ENCODE measurements at places on chromosomes 13 and 19.

DNA sequence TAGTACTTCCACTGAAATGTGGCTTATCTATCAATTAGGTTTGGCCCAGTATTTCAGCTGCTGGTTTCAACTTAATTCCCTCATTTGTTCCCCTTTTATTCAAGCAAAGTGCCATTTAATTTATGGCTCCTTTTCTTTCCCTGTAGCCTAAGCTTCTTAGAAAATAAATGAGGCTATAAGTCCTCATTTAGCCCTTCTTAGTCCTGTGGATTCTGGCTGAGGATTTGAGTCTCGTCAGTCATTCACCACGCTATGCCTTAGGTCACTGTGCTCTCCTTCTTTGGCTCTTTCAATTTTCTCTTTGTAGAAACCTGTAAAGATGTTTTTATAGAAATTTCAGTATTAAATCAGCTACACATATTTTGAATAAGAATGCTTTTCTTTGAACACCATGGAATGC lies 579.1 kb downstream of the GPC6 start:
- no peak for DNase-seq
- H3K4me3 ChIP-seq = no peak overlapping the region
- no peaks in the 10 kb centered on the region for H3K36me3 ChIP-seq
- peaks cover 5% of the 10 kb centered on the region for H3K4me1 ChIP-seq
- no peaks in the 10 kb centered on the region for H3K27me3 ChIP-seq
- no peak overlapping the region for H3K27ac ChIP-seq

DNA sequence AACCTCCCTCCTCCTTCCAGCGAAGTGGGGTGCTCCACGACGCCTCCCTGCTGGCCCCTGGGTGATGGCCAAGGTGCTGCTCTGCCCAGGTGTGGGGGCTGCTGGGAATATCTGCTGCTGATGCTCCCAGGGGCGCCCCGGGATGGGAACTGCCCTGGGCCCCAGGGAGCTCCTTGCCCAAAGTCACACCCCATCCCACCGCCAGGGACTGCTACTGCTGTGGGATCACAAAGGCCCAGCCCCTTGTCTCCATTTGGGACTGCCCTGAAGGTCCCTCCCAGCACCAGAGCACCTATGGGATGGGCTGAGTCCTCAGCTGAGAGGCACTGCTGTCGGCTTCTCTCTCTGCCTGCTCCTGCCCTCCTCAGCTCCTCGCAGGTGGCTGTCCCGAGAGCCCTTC lies 19.0 kb downstream of the CHST8 start:
- H3K27ac ChIP-seq = no peak overlapping the region
- no peak for DNase-seq
- H3K36me3 ChIP-seq = no peaks in the 10 kb centered on the region
- H3K27me3 ChIP-seq = no peaks in the 10 kb centered on the region

GRCh38 chr19:2168619-2169424 lies 5.1 kb downstream of the DOT1L start:
- peaks cover 11% of the 10 kb centered on the region for H3K4me1 ChIP-seq
- H3K27me3 ChIP-seq = no peaks in the 10 kb centered on the region
- no peak overlapping the region for H3K4me3 ChIP-seq
- no peak overlapping the region for H3K27ac ChIP-seq
- H3K36me3 ChIP-seq = no peaks in the 10 kb centered on the region

GRCh38 chr13:79709471-79709870 lies 228.5 kb downstream of the NDFIP2 start:
- H3K4me1 ChIP-seq = no peaks in the 10 kb centered on the region
- no peaks in the 10 kb centered on the region for H3K27me3 ChIP-seq
- H3K36me3 ChIP-seq = no peaks in the 10 kb centered on the region
- no peak overlapping the region for H3K27ac ChIP-seq
- DNase-seq = no peak

DNA sequence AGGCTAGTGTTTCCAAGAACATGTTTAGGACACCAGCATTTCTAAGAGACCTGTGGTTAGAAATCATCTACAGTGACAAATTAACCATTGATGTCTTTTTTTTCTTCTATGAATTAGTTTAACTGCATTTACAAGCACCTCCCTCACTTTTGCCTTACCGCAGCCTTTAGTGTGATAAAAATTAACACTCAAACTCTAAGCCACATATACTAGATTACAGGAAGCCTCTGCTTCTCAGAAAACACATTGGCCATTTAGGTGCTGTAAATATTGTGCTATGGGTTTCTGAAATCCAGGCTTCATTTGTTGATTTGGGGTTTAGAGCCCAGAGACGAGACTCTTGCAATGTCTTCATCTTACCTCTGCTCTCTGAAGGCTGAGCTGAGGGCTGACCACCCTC lies 34.6 kb upstream of the OLFM4 start:
- no peak overlapping the region for H3K27ac ChIP-seq
- no peak for DNase-seq
- no peaks in the 10 kb centered on the region for H3K27me3 ChIP-seq
- peaks cover 3% of the 10 kb centered on the region for H3K4me1 ChIP-seq
- no peak overlapping the region for H3K4me3 ChIP-seq

DNA sequence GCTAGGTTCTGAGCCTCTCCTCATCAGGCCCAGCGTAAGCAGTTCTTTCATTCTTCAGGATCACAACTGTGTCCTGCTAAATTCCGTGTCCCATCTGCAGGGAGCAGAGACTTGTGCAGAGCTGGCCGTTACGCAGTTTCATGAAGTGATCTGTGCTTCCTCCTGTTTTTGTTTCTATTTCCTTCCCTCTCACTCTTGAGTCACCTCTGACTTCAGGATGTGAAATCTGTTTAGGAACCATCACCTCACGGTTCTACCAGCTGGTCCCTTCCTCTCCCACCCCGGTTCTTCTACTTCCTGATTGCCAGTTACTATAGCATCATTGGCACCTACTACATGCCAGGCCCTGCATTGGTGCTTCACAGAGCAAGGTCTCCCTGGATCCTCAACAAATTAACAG lies 8.5 kb downstream of the MAU2 start:
- H3K27me3 ChIP-seq = no peaks in the 10 kb centered on the region
- H3K4me3 ChIP-seq = no peak overlapping the region

GRCh38 chr13:93685900-93686299 lies 459.3 kb downstream of the GPC6 start:
- no peak for DNase-seq
- no peaks in the 10 kb centered on the region for H3K36me3 ChIP-seq
- H3K27me3 ChIP-seq = no peaks in the 10 kb centered on the region
- H3K27ac ChIP-seq = no peak overlapping the region
- no peaks in the 10 kb centered on the region for H3K4me1 ChIP-seq
- no peak overlapping the region for H3K4me3 ChIP-seq

- no peak overlapping the region for H3K4me3 ChIP-seq
- no peak overlapping the region for H3K27ac ChIP-seq
- no peaks in the 10 kb centered on the region for H3K4me1 ChIP-seq
Measured at GRCh38 chr13:112267660-112268059, 108.5 kb upstream of the SPACA7 start.

- no peaks in the 10 kb centered on the region for H3K4me1 ChIP-seq
- H3K27ac ChIP-seq = no peak overlapping the region
- H3K27me3 ChIP-seq = no peaks in the 10 kb centered on the region
- no peak for DNase-seq
- H3K36me3 ChIP-seq = no peaks in the 10 kb centered on the region
Measured at GRCh38 chr19:748274-748598, 2.7 kb upstream of the MISP start.

- no peak overlapping the region for H3K27ac ChIP-seq
- H3K4me3 ChIP-seq = no peak overlapping the region
- H3K27me3 ChIP-seq = no peaks in the 10 kb centered on the region
- no peak for DNase-seq
Measured at GRCh38 chr13:93867481-93867880, 612.0 kb downstream of the DCT start.

GRCh38 chr19:52722062-52723003 lies 12.5 kb downstream of the ZNF611 start:
- no peaks in the 10 kb centered on the region for H3K27me3 ChIP-seq
- peaks cover 5% of the 10 kb centered on the region for H3K36me3 ChIP-seq
- H3K4me1 ChIP-seq = no peaks in the 10 kb centered on the region
- H3K4me3 ChIP-seq = no peak overlapping the region

DNA sequence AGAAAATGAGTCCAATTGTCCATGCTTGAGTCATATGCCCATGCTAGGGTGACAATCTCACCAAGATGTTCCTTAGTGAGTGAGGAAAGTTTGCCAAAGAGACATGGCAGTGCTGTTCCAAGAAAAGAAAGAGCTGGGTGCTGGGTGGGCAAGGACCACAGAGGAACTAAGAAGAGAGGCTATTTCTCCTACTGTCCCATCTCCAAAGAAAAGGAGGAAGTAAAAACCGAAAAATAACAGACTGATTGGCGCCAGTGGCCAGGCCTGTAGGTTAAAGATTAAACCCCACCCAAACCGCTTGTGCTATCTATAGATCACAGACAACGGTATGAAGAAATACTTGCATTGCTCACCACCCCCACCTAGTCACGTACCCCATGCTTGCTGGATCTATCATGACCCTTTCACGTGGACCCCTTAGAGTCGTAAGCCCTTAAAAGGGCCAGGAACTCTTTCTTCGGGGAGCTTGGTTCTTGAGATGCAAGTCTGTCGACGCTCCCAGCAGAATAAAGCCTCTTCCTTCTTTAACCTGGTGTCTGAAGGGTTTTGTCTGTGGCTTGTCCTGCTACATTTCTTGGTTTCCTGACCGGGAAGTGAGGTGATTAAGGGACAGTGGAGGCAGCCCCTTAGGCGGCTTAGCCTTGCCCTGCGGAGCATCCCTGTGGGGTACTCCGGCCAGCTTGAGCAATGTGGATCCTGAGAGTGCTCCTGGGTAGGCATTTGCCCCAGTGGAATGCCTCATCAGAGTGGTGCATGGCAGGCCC lies 606.5 kb downstream of the UQCRFS1 start:
- H3K4me1 ChIP-seq = no peaks in the 10 kb centered on the region
- H3K4me3 ChIP-seq = no peak overlapping the region
- DNase-seq = no peak
- H3K27me3 ChIP-seq = no peaks in the 10 kb centered on the region

GRCh38 chr13:75481176-75482069 lies 546 bp downstream of the TBC1D4 start:
- no peaks in the 10 kb centered on the region for H3K36me3 ChIP-seq
- DNase-seq = no peak
- peak overlapping the region; percentile 83 for H3K4me3 ChIP-seq
- H3K27me3 ChIP-seq = peaks cover 2% of the 10 kb centered on the region
- no peak overlapping the region for H3K27ac ChIP-seq

- H3K4me1 ChIP-seq = peaks cover 13% of the 10 kb centered on the region
- DNase-seq = no peak
Measured at GRCh38 chr19:48718711-48719231, 754 bp downstream of the MAMSTR start.

- no peak for DNase-seq
- no peaks in the 10 kb centered on the region for H3K4me1 ChIP-seq
- no peaks in the 10 kb centered on the region for H3K36me3 ChIP-seq
- H3K27ac ChIP-seq = no peak overlapping the region
- no peak overlapping the region for H3K4me3 ChIP-seq
Measured at GRCh38 chr13:44919104-44919804, 70.0 kb downstream of the NUFIP1 start.

GRCh38 chr13:20997301-20998161 lies 63.9 kb downstream of the LATS2 start:
- H3K27me3 ChIP-seq = no peaks in the 10 kb centered on the region
- peaks cover 9% of the 10 kb centered on the region for H3K4me1 ChIP-seq
- no peaks in the 10 kb centered on the region for H3K36me3 ChIP-seq
- DNase-seq = no peak

DNA sequence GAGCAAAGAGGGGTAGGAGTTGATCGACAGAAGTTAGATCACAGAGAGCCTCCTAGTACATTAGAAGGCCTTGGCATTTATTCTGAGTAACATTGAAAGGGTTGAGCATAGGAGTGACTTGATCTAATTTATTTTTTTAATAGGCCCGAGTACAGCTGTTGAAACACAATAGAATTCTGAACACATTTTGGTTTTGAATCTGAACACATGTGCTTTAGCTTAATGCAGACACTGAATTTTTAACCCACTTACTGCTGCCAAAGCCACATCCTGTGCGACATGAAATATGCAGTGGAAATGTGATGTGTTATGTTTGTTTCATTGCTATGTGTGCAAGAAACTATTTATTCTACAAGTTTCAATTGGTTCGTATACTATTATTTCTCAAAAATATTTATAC lies 1505.9 kb downstream of the PCDH9 start:
- H3K4me1 ChIP-seq = no peaks in the 10 kb centered on the region
- H3K36me3 ChIP-seq = no peaks in the 10 kb centered on the region
- no peaks in the 10 kb centered on the region for H3K27me3 ChIP-seq
- no peak overlapping the region for H3K4me3 ChIP-seq
- no peak for DNase-seq

- H3K27ac ChIP-seq = no peak overlapping the region
- DNase-seq = no peak
- peak overlapping the region; percentile 67 for H3K4me3 ChIP-seq
- no peaks in the 10 kb centered on the region for H3K27me3 ChIP-seq
Measured at GRCh38 chr13:45341799-45342500, 967 bp upstream of the TPT1 start.

DNA sequence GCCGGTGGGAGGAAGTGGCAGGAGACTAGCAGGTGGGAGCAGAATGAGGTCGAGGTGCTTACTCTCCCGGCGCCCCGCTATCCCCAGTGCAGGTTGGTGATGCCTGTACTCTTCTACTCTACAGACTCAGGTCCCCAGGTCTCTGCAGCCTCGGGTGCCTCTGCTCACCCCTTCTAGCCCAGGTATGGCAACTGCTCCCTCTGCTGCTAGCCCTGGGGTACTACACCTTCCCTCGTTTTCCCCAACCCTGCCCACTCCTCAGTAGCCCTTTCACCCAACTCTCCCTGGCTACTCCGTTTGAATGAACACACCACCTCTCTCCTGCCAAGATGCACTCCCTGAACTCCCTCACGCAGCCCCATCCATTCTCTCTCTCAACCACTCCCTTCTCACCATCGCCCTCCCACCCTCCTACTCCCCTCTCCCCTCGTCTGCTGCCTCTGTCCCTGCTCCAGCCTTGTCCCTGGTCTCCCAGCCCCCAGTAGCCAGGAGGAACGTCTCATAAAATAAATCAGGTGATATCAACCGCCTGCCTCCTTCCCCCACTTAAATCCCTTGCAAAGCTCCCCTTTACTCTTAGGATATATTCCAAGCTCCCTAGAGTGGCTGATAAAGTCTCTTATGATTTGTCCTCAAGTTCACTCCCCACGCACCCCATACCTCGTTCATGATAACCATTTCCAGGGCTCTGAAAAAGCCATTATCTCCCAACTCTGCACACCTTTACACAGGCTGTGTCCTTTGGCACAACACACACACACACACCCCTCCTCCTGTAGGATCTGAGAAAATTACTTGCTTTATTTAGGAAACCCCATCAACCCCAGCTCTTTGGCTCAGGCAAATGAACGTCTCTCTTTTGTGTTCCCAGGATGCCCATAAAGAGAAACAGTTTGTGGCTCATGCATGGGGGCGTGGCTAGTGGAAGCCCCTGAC lies 8.2 kb upstream of the MEIS3 start:
- H3K27ac ChIP-seq = no peak overlapping the region
- no peaks in the 10 kb centered on the region for H3K36me3 ChIP-seq
- peak; percentile 91 for DNase-seq
- H3K4me1 ChIP-seq = no peaks in the 10 kb centered on the region
- peaks cover 14% of the 10 kb centered on the region for H3K27me3 ChIP-seq

GRCh38 chr19:22901431-22902130 lies 69.5 kb downstream of the ZNF723 start:
- H3K4me1 ChIP-seq = no peaks in the 10 kb centered on the region
- no peak overlapping the region for H3K4me3 ChIP-seq
- H3K27me3 ChIP-seq = no peaks in the 10 kb centered on the region
